ENCODE measurements at places on chromosomes 12 and 14.

DNA sequence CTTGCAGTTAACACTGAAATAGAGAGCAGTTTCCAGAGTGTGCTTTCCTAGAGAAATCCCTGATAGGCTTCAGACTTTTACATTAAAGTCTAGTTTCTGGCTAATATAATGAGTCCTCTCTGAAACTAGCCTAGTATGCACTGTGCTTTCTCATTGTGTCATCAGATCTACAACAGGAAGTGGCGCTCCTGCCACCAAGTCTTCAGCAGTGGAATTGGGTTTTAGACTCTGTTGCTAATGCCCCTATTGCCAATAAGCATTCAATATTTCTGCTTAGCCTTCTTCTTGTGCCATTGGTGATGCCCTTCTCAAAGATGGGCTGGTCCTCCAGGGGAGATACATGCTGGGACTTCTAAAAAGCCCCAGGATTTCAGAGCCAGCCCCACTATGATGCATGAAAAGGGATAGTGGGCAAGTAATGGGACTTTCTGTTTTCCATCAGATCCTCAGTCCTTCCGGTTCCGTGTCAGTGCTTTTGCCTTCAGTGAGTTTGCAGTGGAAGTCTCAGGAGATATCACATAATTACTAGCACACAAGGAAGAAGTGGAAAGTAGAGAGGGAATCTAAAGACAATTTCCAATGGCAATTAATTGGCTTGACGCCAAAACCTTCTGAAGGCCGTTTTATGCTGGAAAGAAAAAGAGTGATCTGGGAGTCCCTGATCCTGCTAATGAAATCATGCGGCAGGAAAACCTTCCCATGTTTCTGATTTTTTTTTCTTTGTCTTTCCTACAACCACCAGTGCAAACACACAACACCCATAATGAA lies 50.0 kb downstream of the SSPN start:
- no peak for DNase-seq

DNA sequence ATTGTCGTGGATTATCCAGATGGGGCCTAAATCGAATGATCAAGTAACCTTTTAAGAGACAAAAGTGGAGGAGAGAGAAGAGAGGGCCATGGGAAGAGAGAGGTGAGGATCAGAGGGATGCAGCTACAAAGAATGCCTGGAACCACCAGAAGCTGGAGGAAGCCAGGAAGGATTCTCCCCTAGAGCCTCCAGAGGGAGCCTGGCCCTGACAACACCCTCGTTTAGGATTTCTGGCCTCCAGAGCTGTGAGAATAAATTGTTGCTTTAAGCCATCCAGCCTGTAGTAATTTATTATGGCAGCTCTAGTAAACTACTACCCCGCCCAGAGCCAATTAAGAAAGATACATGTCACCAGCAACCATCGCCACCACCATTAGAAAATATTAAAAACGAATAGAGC lies 46.2 kb upstream of the GSC start:
- DNase-seq = no peak

DNA sequence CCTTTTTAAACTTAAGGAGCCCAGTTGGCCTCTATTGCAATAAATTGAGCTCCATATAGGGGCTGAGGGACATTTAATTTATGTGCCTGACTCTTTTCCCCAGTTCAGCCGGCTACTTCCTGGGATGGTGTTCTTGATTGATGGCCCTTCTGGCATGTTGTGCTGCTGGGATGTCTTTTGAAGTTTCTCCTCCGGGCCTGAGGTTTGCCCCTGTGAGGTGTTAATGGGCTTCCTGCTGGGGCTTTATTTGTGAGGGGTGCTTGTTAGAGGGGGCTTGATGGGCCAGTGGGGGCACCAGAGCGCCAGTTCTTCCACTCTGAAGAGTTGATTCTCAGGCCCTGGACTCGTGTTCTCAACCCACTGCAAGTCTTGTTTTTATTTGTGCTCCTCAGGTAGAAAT lies 69.6 kb downstream of the CHST11 start:
- DNase-seq = no peak

GRCh38 chr14:30337456-30337855 lies 221.5 kb upstream of the G2E3 start:
- DNase-seq = no peak

- DNase-seq = no peak
These were observed 152.1 kb downstream of the MGAT4C start for GRCh38 chr12:86104087-86104486.

DNA sequence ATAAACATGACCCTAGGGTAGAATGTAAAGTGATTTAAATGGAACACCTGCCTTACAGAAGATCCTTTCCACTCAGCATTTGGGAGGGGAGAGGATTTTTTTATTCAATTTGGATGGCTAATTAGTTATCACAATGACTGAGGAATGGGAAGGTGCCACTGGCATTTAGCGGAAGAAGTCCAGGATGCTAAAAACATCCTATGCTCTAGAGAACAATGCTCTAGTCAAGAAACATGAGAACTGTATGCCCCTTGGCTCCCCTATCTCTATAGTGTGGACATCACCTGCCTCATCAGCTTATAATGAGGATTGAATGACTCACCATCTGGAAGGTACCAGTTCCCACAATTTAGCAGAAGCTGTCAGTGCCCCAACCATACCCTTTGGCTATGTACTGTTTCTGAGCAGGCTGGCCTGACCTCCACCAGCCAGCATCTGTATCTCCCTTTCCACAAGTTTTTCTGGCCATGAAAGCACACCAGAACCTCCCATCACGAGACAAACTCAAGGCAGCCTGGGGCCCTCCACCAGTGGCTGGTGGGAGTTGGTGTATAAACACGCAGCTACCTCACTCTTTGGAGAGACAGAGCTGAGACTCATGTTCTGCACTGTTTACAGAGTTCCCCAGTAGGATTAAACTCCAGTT lies 109.7 kb upstream of the VASH1 start:
- DNase-seq = no peak

- no peak for DNase-seq
These were observed 254.0 kb upstream of the KRR1 start for GRCh38 chr12:75765170-75766059.

DNA sequence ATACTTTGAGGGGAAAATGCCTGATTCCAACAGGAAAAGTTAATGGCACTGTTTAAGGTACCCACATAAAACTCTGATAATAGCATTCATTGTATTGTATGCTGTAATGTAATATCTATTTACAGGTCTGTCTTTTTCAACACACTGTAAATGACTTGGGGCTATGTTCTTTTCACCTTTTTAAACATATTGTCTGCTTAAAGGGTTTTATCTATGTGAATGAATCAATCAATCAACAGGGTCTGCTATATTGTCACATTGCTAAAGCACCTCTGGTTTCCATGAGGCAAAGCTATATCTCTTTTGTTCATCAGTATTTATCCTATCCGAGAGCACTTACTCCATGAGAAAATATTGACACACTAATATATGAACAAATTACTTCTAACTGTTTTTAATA lies 288.0 kb downstream of the SLC6A15 start:
- DNase-seq = no peak

DNA sequence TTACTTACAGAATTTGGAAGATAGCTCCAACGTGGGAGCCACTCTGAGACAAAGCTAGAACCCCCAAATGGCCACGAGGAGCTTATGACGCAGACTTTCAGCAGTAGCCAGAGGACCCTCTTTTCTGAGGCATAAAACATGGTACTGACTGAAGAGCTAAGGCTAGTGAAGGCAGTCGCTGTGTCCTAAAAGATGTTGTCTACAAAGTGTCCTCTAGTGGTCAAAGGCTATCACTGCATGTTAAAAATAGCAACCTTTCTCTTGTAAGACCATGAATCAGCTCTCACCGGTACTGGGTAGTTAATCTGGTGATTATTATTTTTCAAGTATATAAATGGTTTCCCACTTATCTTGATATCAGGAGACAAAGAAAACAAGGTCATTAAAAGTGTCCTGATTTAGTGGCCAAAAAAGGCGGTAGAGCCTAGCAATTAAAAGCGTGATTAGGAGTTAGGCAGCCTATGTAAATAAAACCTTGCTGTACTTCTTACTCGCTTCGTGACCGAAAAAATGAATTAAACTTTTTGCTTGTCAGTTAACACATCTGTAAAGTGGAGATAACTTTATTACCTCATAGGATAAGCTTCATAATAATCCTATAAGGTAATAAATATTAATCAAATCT lies 47.0 kb upstream of the LGR5 start:
- no peak for DNase-seq

- peak; percentile 62 for DNase-seq
These were observed 179.9 kb upstream of the PELI2 start for GRCh38 chr14:55938249-55938791.

GRCh38 chr12:106276032-106276740 lies 26.3 kb upstream of the TCP11L2 start:
- no peak for DNase-seq

- no peak for DNase-seq
These were observed 92.5 kb upstream of the EIF5 start for GRCh38 chr14:103241531-103241930.

DNA sequence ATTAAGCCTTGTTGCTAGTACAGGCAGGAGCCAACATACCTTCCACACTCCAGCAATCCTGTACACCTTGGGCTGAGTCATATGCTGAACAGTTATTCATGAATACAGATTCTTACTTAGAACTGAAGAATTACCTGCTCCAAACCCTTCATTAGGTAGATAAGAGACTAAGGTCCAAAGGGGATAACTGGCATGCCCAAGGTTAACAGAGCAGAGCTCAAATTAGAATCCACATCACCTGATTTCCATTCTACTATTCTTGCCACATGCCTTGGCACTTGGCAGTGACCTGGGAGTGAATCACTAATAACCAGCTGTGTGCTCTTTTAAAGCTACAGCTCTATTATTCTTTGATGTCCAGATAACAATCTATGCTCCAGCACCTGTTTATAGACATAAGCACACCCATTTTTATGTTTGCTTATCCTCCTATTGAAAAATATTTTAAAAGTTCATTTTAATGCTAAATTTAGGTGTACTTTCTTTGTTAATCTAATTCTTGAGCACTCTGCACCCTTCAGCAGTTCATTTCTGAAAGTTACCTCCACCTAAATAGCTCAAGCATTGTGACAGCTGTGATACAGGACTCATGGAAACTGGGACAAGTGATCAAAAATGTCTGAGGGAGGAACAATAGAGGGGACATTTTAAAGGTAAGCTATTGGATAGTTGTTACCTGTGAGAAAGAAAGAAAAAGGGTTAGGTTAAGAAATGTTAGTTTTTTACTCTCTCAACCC lies 19.4 kb downstream of the LPCAT3 start:
- no peak for DNase-seq

GRCh38 chr12:49129332-49130150 lies 1.7 kb downstream of the TUBA1B start:
- DNase-seq = no peak

DNA sequence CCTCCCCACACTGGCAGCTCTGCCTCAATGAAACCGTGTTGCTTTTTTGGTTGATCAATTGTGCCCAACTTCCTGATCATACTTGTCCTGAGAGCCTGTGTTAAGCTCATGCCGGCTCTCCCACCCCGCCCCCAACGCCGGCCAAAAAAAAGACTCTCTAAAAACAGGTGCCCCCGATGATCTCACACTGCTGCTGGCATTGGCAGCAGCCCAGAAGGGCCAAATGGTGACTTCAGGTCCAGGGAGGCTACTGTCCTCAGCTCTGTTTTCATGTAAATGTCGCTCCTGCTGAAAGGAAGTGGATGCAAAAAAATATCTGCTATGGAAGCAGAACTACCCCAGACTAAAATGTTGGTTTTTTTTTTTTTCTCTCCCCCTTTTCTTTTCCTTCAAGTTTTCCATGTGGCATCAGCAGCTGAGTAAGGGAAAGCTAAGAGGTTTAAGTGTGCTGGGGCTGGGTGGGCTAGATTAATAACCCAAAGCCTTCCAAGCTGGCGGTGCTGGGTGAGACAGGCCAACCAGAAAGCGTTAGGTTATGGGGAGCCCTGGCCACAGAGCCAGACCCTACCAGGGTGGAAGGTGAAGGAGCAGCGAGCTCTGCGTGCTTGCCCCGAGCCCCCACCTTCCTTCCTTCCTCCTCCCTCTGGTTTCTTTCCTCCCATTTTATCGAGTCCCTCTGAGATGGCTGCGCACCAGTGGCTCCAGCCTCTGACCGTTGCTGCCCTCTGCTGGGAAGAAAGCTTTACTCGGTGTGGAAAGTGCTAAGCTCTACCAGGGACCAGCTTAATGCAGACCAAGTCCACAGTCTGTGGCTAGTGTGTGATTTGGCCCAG lies 396.1 kb downstream of the NRXN3 start:
- DNase-seq = peak; percentile 73

- no peak for DNase-seq
These were observed 106.7 kb downstream of the CRADD start for GRCh38 chr12:93783832-93784231.

DNA sequence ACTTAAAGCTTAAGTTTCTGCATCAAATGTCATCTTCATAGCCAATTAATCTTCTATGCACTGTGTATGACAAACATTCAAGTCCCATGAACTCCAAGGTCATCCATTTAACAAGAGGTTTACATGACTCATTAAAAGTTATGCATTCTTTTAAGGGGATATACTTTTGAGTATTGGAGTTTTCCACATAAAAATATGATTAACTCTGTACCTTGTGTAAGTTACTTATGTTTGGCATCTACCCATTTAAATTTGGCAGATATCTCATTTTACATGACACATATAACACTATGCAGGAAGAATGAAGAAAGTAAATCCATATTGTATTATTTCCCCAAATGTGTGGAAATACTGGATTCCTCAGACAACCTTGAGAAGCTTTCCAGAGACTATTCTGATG lies 240.2 kb downstream of the PAX9 start:
- no peak for DNase-seq

Data from left hindlimb (tissue), 1 donor.